ENCODE measurements at places on chromosomes 6 and 20.

- no peak for DNase-seq
These were observed 114.8 kb downstream of the LRFN2 start for GRCh38 chr6:40472353-40472752.

GRCh38 chr6:156735751-156736150, 41.4 kb upstream of the ARID1B start:
- no peak for DNase-seq

DNA sequence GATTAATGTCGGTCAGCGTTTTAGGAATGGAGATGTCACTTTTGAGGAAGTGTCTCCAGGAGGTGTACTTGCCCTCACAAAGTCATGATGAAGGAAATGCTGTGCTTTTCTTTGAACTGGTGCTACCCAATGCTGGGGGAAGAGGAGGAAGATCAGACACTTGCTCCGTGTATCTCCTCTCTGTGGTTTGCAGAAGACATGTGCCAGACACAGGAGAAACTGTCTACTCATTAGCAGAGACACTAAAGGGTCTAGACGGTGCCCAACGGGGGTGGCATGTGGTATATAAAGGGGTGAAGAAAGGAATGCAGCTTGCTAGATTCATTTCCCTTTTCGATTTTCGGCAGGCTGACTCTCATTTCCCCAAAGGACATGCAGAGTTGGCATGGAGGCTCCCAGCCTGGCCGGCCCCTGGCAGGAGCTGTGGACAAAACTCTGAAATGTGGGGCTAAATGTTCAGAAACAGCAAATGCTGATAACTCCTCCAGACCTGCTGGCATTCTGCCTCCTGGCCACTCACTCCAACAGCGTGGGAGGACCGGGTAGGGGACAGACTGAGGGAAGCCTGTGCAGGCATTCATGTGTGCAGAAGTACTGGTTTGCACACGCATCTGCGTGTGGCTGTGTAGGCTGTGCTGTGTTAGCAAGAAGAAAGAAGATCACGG, 59.6 kb upstream of the QKI start:
- DNase-seq: no peak

GRCh38 chr6:51901766-51902764, 185.3 kb downstream of the PKHD1 start:
- no peak for DNase-seq

- no peak for DNase-seq
These were observed 18.9 kb upstream of the CALHM5 start for GRCh38 chr6:116492331-116493067.

DNA sequence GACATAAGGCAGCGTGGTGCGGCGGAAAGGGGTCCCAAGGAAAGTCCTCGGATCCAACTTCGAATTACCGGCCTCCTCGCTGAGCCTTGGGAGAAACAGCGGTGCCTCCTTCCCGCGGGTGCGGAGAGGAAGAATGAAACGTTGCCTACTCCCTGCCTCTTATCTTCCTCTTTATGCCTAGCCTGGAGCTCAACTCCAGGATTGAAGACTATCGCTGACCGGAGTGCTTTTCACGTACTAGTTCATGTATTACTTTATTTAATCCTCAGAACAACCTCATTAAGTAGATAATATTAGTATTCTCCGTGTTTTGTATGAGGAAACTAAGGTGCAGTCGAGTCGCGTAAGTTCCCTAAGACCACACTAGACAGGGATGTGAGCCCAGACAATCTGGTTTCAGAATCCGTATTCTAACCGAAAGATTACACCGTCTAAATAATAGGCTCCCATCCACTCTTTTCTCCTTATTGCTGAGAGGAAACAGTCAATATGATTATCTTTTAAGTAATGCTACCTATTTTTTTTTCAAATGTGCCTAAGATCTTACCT, 793 bp upstream of the PDSS2 start:
- DNase-seq: no peak

DNA sequence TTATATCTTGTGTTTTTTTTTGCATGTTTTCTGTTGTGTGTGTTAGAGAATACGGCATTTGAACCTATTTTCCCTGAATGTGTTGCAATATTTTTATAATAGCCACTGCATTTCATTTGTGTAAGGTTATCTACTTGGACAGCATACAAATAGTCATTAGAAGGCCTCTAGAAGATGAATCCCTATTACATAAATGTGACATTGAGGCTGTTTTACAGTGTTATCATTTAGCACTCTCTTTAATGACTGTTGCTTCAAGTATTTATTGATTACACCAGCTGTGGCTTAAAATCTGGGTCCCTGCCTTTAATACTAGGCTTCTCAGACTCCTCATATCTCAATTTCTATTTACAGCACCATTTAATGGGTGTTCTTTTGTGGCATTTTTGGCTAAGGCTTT, 465.8 kb downstream of the FRK start:
- no peak for DNase-seq

DNA sequence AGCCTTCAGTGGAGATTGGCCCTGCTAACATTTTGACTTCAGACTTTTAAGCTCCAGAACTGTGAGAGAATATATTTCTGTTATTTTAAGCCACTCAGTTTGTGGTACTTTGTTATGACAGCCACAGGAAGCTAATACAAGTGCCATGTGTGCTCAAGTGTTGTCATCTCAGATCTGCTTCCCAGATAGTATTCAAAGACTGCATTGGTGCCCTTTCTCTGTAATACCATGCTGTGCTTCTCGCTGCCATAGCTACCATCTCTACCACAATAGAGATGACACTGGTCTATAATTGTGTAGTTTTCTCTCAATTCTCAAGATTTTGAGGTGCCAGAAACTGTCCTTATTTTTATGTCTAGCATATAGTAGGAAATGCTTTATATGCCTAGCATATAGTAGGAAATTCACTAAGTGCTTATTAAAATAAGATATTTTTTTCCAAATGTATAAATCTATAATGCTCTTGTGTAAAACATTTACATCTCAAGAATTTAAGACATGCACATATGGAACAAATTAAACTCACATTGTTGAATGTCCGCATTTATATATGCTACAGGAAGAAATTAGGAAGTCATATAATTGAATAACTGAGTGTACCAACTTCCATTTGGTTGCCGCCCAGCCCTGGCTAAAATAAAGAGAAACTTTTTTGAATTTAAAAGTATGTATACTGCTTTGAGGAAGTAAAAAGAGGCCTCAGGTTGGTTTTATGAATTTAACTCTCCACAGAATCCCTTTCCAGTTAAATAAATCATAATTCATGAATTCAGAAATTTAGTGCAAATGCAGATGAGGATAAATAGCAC, 77.6 kb downstream of the TPBG start:
- no peak for DNase-seq

DNA sequence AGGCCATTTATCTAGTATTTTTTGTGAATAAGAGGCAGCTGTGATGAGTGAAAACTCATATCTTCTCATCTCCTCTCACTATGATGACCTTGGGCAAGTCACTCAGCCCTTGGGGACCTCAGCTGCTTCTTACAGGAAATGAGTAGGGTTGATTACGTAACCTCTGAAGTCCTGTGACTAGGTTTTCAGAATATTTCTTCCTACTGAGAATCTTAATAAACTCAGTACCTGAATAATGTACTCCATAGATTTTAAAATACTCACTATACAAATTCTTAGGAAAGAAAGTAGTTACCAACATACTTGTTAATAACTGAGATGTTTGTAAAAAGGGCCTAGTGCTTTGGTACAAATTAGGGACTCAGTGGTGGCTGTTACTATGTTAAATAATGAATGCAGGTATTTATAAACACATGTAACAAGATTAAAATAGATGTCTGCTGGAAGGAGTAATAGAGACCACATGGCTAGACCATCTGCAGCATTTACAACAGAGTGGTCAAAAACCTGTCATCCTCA, 60.9 kb downstream of the RPRD1B start:
- peak; percentile 40 for DNase-seq

- no peak for DNase-seq
These were observed 18.4 kb upstream of the PARD6B start for GRCh38 chr20:50712771-50713656.

DNA sequence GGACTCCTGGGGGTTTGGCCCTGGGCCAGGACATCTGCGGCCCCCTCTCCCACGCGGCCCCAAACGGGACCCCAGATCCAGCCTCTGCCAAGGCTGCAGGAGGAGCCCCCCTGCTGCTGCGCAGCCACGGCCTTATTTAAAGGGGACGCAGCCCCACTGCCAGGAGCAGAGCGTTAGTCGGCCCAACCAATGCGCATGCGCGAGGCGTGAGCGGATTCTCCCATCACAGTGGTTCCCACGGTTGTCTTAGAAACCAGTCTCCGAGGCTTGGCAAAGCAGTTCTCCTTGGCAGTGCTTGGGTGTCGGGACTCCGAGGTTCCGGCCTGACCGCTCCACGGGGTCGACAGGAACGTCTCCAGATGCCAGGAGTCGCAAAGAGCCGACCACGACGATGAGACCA, 288.3 kb upstream of the ZNF337 start:
- DNase-seq: peak; percentile 41

DNA sequence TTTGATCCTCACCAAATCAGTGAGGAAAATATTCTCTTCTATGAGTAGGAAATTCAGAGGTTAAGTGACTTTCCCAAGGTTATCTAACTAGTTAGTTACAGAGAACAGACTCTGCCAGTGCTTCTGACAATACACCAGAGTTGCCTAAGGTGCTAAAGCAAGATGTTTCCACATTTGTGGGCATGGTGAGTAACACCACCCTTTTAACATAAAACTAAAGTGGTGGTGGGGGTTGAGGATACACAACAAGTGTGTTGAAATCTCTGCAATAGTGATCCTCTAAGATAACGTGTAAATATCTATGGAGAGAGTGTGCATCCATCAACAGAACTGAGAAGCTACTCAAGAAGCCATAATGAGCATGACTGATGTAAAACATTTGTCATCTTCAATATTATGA, 11.7 kb downstream of the VNN2 start:
- no peak for DNase-seq

DNA sequence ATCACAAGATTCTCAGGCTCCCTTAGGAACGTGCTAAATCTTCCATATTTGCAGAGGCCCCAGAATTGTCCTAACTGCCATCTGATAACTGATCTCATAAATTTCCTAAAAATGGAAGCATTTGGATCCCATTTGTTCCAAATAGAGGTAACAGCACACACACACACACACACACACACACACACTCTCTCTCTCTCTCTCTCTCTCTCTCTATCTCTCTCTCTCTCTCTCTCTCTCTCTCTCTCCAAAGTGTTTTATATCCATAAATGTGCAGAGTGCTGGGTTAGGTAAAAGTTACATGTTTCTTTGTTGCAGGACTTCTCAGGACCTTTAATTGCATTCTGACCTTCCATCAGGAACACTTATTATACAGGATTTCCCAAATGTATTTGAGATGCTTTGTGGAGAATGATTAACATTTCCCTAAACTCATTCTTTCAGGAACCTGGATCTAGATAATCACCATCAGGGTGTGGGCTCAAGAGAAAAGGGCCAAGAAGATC, 8.5 kb upstream of the STK38 start:
- no peak for DNase-seq

GRCh38 chr6:79427721-79428120, 109.5 kb downstream of the LCA5 start:
- no peak for DNase-seq

- no peak for DNase-seq
These were observed 242.1 kb downstream of the GJA1 start for GRCh38 chr6:121677571-121677970.

DNA sequence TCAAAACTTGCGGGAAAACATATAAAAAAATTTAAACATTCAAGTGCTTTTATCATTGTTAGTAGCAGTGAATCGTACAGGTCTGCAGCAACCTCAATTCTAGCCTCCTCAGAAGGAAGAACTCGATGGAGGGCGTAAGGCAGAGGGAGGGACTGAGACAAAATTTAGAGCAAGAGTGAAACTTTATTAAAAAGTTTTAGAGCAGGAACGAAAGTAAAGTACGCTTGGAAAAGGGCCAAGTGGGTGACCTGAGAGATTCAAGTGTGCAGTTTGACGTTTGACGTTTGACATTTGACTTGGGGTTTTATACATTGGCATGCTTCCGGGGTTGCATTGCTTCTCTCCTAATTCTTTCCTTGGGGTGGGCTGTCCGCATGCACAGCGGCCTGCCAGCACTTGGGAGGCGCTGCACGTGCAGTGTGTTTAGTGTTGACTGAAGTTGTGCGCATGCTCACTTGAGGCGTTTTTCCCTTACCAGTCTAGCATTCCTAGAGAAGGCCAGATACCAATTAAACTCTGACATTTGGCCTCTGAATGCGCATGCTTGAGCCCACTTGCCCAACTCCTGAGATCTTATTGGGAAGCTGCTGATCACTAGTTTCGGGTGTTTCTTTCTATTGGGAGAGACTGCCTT, 82.6 kb downstream of the TBX18 start:
- DNase-seq: no peak

- peak; percentile 29 for DNase-seq
These were observed 87.6 kb upstream of the GCM1 start for GRCh38 chr6:53236241-53236640.

DNA sequence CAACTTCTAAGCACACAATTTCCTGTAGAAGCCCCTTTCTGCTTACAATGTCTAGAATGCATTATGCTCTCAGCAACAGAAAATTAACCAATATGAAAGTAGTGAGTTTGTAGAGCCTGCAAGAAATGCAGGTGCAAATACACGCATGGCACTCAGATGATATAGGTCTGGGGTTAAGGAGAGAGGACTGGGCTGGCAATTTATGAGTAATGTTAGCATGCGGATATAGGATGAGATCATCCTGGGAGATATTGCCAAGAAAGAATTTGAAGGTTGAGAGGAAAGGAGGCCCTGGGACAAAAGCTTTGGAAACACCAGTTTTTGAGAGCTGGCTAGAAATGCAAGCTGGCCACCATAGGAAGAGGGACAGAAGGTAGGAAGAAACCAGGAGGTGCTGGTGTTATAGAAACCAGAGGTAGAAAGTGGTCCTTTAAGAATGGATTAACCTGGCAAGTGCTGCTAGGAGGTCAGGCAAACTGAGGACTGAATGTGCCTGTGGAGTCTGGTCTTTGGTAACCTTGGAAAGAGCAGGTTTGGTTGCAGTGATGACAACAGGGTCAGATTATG, 183.2 kb upstream of the MYLIP start:
- DNase-seq: no peak

DNA sequence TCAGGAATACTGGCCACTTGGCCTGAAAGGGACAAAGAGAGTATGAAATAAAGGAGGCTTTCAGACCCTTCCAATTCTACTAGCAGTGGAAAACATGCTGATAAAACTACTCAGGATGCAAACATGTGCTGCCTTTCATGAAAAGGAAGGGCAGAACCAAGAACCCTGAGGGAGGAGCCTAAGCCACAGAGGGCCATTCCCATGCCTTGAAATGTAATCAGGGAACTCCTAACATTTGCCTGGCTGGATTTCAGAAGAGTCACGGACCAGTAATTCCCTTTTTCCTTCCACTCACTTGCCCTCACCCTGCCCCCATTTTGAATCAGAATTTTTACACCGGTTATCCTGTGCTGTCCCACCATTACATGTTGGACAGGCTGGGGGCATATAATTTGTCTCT, 116.2 kb downstream of the LAMP5 start:
- DNase-seq: no peak

DNA sequence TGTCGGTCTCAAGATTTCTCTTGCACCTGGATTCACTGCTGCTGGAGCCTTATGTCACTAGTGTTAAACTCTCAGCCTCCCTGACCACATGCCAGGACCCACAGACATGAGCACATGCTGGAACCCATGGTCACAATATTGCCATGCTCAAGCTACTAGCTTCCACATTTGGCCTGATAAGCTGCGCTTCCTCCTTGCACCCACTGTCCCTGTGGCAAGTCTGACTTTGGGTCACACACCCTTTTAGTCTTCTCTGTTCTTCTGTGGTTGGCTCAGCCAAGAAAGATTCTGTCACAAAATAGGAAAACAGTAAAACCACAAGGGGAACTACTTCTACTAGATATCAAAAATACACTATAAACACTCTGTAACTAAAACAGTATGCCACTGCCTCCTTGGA, 68.9 kb upstream of the HDAC2 start:
- no peak for DNase-seq

Data from activated CD4-positive, alpha-beta T cell treated with anti-CD3 and anti-CD28 coated beads, Interleukin-2, amount 50 U/mL, for 48 hours (primary cell).